ENCODE measurements at places on chromosomes 7 and 10. TPM values are rescaled to one million over a fixed set of nuclear protein-coding genes. Genes with fewer than 3 reads are reported as not detected.

TRIM50 gene
- total RNA-seq = not detected

DEPP1 gene
- 3.3 TPM for total RNA-seq

FAM200A gene
- 3.3 TPM for total RNA-seq

ATP6V1F gene
- 193 TPM for total RNA-seq

Data from esophagus mucosa (tissue), 1 donor.